ENCODE measurements at places on chromosomes 13 and 19. TPM values are rescaled to one million over a fixed set of nuclear protein-coding genes. Genes with fewer than 3 reads are reported as not detected.

DNA sequence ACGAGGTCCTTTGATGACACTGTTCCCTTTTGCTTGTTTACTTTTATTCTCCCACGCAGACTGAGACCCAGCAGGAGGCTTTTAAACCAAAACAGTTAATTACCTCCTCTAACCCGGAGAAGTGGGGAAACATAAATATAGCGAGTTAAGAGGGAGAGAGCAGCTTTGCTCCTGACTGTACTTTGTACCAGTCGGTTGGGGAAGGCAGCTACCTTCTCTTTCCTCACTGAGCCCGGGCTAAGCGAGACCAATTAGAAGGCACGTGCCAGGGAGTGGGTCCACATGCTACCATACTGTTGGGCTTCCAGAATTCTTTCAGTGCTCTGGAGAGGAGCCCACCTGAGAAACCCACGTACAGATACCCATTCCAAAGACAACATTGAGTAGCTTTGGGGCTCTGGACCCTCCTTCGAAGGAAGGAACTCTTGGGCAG is 124.2 kb downstream of the ZIC5 start:
- no peak for DNase-seq

- peak; percentile 62 for DNase-seq
Observed at GRCh38 chr13:48891586-48891985, 84.1 kb upstream of the FNDC3A start.

DNA sequence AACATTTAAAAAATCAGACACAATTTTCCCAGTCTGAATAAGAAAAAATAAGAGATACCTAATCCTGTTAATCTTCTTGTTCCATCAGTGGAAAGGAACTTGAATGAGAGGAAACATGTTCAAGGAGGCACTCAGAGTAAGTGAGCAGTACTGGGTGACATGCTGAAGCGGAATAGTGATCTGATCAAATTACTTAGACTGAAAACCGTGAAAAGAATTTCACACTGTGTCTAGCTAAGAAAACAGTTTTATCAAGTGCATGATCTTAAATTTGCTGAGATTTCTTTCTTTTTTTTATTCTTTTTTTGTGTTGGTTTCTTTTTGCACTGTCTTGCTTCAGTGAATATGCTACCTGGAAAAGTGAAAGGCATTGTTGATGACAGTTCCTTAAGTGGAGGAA is 249.5 kb upstream of the SLC10A2 start:
- no peak for DNase-seq

- no peak for DNase-seq
Observed at GRCh38 chr13:98401934-98402333, 175.0 kb downstream of the STK24 start.

- no peak for DNase-seq
Observed at GRCh38 chr13:113483504-113484293, 6.8 kb downstream of the DCUN1D2 start.

- DNase-seq, result no peak
Observed at GRCh38 chr19:22532388-22533300, 101.5 kb upstream of the ZNF492 start.

DNA sequence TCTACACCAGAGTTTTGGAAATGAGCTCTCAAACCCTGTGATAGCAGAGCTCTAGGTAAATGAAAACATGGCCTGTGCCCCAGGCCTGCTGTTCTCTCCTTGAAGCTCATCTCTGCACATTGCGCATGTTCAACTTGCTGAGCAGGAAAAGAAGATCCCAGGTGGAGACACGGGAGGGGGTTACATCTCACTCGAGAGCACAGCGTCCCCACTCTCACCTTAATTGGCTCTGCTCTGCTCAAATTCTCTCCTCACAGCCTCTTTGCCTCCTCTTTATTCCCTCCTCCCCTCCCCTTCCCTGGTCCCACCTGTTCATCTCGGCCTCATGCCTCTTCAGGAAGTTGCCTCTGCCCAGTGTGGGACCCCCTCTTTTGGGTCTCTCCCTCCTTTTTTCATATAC is 44.7 kb downstream of the RGCC start:
- DNase-seq, result no peak

DNA sequence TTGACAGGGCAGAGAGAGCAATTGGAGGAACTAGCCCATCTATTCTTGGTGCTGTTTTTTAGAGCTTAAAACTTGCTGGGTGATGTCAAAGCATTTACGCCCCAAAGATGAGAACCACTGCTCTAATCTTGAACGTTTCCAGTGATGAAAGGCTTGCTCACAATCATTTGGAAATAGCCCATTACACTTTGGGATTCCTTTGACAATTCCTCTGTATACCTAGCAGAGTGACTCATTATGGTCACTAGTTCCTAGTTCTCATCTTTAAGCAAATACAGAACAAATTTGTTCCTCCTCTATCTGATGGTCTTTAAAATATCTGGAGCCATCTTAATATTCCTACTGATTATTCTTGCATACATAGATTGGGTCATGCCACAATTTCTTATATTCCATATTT is 112.3 kb downstream of the GPC6 start:
- no peak for DNase-seq

GRCh38 chr13:93959796-93960533 is 519.5 kb downstream of the DCT start:
- no peak for DNase-seq

GRCh38 chr19:31255831-31256592 is 93.2 kb downstream of the TSHZ3 start:
- DNase-seq, result no peak

Gene SULT2A1
- total RNA-seq, result not detected

Measured in myocyte (in vitro differentiated cells).